ENCODE measurements at places on chromosomes 1 and 21.

DNA sequence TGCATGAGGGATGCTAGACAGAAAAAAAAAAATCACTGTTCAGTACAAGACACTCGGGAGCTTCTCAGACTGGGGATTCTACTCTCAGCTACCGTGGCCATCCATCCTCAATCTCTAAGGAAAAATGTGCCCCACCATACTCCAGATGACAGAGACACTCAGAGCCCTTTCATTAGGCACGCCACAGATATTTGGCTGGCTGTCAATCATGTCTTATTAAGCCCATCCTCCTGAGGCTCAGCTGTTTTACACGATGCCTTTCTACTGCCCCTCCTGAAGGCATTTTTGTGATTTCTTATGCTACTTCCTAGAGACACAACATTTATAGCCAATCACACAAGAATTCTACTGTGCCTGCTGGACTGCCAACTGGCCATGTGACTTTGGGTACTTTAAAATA lies 92.9 kb downstream of the KIF14 start:
- no peak for DNase-seq

DNA sequence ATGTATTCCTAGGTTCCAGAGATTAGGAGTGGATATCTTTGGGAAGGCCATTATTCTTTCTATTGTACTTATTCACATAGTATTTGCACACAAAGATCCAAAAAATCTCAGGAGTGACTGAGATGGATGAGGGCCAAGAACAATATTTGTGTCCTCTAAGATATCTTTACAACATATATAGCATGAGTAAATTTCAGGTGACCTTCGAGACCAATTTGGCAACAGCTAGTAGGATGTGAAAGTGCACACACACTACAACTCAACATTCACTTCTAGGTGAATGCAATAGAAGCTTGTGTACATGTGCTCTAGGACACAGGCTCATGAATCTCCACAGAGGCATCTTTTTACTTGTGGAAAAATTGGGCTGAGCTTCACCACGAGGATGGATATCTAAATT lies 224.0 kb downstream of the C1orf94 start:
- DNase-seq = no peak

GRCh38 chr1:245542365-245542764 lies 387.6 kb downstream of the KIF26B start:
- no peak for DNase-seq

DNA sequence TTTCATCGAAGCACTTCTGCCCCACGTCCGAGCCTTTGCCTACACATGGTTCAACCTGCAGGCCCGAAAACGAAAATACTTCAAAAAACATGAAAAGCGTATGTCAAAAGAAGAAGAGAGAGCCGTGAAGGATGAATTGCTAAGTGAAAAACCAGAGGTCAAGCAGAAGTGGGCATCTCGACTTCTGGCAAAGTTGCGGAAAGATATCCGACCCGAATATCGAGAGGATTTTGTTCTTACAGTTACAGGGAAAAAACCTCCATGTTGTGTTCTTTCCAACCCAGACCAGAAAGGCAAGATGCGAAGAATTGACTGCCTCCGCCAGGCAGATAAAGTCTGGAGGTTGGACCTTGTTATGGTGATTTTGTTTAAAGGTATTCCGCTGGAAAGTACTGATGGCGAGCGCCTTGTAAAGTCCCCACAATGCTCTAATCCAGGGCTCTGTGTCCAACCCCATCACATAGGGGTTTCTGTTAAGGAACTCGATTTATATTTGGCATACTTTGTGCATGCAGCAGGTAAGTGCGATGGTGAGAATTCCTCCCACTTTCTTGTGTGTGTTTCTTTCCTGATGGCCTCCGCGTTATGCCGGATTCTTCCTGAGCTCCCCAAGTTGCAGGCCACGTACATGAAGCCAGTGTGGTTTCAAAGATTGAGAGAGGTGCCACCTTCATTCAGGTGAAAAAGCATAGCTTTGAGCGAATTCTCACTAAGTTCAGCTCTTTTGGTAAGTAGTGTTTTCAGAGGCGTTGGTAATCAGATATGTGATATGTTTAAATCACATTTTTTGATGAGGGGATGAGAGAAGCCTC lies 6.0 kb downstream of the NFIA start:
- DNase-seq = no peak

- DNase-seq = no peak
Observed at GRCh38 chr1:231865331-231865730, 238.7 kb downstream of the DISC1 start.

DNA sequence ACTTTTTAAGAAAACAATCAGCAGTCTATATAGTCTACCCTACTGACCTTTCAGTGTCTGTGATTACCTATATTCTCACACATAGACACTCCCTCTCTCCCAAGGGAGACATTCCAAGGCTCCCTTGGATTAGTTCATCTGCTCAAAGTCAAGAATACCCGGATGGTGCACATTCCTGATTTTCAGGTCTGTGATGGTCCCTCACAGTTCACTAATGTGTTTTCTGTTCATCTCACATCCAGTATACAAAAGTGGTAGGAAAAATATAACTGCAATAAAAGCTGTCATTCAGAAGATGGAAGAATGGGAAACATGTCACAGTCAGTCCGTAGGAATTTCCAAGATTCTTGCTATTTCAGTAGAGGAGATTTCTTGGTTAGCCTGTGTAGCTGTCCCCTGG lies 224.1 kb upstream of the CACYBP start:
- DNase-seq = no peak

GRCh38 chr1:119885903-119886783 lies 10.2 kb downstream of the ADAM30 start:
- peak; percentile 23 for DNase-seq

DNA sequence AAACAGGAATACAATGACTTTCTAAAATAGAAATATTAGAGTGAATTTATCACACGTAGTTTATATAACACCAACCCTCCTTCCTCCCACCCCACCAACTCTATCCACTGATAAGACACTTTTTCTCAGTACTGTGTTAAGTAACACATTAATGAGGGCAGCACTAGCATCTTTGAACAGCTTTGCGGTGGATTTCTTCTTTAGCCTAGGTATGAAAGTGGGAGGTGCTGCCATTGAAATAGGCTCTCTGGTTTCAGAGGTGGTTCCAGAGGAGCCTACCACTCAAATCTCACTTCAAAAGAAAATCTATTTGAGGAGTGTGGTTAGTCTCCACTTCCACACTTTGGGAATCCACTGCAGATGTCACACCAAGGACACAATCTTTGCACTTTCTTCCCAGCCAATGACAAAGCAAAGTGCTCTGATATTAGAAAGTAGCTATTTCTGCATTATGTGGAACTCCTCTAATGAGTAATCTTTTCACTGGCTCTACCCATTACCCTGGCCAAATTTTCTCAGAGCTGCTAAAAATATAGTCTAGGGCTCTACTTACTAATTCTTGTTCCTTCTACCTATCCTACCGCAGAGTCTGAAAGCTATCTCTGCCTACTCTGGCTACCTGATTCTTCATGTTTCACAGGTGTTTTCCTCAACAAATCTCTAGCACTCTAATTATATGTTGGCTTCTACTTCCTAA lies 1667.8 kb downstream of the MRPL39 start:
- no peak for DNase-seq

DNA sequence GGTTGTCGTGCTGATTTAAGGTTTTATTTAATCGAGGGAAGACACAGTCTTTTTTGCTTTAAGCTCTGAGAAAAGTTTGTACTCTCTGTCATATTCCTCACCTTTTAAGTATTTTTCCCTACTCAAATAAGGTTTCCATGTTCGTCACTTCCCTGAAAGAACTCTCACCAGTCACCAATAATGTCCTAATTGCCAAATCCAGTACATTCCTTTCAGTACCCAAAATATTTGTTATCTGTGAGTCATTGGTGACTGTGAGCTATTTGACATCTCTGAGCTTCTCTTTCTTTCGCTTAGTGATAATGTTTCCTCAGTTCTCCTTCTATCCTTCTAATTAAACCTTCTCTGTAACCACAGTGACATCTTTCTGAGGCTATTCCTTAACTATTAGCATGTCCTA lies 874.2 kb upstream of the ADGRL2 start:
- no peak for DNase-seq

- DNase-seq = peak; percentile 98
Observed at GRCh38 chr1:7278045-7278444, 492.8 kb downstream of the CAMTA1 start.

- DNase-seq = no peak
Observed at GRCh38 chr1:171495444-171495843, 10.1 kb downstream of the PRRC2C start.

GRCh38 chr1:223266632-223267172 lies 97.3 kb downstream of the SUSD4 start:
- DNase-seq = no peak

DNA sequence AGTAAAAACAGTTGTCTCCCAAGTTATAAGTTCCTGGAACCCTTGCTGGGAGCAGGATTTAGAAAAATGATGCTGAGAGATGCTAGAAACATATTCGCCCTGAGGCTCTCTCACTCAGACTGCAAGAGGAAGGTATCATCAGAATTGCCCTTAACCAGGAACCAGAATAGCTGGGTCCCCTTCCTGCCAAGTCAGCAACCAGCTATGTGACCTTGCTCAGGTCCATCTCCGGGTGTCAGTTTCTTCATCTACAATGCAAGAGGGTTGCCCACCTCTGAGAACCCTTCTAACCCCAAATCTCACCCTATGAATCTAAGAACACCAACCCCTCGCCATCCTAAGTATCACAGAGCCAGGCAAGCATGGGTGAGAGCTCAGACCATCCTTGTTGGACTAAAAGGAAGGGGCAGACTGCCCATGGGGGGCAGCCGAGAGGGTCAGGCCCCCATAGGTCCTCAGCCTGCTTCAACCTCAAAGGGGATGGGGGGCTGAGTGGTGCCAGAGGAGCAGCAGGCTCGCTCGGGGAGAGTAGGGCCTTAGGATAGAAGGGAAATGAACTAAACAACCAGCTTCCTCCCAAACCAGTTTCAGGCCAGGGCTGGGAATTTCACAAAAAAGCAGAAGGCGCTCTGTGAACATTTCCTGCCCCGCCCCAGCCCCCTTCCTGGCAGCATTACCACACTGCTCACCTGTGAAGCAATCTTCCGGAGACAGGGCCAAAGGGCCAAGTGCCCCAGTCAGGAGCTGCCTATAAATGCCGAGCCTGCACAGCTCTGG lies 390 bp upstream of the S100A9 start:
- DNase-seq = no peak

DNA sequence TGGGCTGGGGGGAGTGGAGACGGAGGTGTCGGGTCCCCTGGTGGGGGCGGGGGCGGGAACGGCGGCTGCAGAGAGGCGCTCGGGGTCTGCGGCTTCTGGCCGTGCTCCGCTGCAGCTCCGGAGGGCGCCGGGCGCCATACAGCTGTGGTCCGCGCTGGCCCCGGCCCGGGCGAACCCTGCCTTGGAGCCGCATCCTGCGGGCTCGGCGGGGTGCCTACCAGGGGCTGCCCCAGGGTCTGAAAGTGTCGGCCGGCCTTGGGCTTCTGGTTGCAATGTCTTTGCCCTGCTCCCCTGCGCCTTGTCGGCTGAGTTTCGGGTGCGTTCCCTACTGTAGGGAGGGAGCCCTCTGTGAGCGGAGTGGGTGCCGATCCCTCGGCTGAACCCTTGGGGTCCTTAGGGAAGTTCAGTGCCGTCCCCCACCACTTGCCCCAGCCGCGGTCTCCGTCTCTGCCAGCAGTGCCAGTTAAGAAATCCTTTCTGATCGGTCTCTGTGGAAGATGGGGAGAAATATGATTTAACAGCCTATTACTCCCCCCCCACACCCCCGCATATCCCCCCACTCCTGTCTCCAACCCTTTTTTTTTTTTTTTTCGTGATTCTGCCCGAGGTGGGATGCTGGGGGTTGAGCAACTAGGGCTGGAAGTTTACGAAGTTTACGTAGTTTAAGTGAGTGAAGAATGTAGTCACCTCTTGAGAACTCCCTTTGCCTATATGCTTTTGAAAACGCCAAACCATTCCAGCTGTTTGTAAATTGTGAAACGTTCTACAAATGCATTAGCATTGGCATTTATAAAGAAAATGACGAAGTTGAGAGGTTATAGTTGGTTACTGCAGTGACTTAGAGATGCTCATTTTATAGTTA lies 588 bp downstream of the NEXN start:
- DNase-seq = peak; percentile 29

GRCh38 chr1:72434070-72434469 lies 151.7 kb upstream of the NEGR1 start:
- DNase-seq = no peak

DNA sequence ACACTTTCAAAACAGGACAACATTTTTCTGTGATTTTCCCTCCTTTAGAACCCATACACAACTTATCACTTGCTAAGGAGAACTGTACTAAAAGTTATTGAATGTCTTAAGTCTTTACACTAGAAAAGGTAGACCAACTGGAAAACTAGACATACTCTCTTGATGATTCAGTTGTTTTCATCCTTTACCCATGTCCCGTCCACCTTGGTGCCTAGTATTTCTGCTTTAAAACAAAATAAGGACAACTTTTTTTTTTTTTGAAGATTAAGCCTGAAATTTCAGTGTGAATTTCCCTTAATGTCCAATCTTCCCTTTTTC lies 4.5 kb downstream of the CDKN2C start:
- peak; percentile 22 for DNase-seq

DNA sequence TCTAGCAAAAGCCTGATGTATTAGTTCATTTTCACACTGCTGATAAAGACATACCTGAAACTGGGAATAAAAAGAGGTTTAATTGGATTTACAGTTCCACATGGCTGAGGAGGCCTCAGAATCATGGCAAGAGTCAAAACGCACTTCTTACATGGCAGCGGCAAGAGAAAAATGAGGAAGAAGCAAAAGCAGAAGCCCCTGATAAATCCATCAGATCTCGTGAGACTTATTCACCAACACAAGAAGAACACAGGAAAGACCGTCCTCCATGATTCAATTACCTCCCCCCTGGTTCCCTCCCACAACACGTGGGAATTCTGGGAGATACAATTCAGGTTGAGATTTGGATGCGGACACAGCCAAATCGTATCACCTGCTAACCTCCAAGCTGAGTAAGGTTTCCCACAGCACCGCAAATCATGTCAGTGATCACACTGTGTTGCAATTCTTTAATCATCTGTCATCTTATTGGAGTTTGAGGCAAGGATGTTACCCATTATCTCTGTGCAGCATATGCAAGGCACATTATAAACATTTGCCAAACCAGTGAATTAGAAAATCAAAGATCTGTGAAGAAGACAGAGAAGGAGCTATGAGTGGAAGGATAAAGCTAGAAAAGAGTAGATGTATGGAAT lies 128.5 kb downstream of the ZNF281 start:
- no peak for DNase-seq

DNA sequence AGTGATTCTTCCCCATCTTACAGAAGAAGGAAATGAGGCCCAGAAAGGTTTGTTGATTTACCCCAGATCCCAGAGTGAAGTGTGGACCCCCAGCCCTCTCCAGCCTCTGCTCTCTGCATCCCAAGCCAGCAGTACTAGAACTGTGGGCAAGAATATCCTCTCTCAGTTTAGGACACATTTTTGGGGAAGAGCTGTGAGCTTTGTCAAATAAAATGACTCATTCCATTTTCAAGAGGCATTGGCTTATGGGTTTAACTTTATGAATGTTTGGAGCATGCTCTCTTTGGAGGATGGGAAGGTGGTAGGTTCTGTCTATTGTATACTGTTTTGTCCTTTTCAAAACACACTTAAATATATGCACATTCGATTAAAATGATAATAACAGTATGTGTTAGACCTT lies 70.6 kb upstream of the CNTN2 start:
- no peak for DNase-seq

GRCh38 chr1:59549066-59549837 lies 252.4 kb downstream of the FGGY start:
- DNase-seq = no peak

Measured in NCI-H345 (cell line).